T-cell (primary cell): ENCODE measurements at places on chromosomes 3 and 15. TPM values are rescaled to one million over a fixed set of nuclear protein-coding genes. Genes with fewer than 3 reads are reported as not detected.
A peak's percentile ranks its signal among the peaks of the same experiment; 100 is the strongest.

- no peak for DNase-seq
- no peaks in the 10 kb centered on the region for H3K4me1 ChIP-seq
- H3K4me3 ChIP-seq: no peak overlapping the region
- no peaks in the 10 kb centered on the region for H3K27me3 ChIP-seq
- no peaks in the 10 kb centered on the region for H3K36me3 ChIP-seq
These were observed 342.3 kb upstream of the PROK2 start for GRCh38 chr3:72127224-72127612.

DNA sequence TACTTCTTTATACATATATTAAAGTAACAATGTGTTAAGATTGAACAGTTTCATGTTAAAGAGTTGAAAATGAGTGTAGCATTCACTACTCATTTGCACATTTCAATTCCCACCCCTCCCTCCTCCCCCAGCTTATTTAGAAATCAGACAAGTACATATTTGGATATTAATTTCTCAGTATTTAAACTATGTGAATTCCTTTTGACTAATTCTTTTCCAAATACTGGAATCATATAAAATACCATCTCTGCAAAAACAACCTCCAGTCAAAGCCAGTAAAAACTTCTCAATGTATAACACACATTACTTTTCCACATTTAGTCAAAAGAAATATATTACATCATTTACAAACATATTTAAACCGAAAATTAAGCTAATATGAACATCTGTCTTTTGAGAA is 25.5 kb upstream of the SHC4 start:
- H3K36me3 ChIP-seq: peaks cover 29% of the 10 kb centered on the region
- no peaks in the 10 kb centered on the region for H3K4me1 ChIP-seq
- no peak overlapping the region for H3K4me3 ChIP-seq
- no peaks in the 10 kb centered on the region for H3K27me3 ChIP-seq

P2RY12 gene
- total RNA-seq: not detected

- H3K36me3 ChIP-seq: no peaks in the 10 kb centered on the region
- DNase-seq: no peak
These were observed 68.4 kb downstream of the MINDY2 start for GRCh38 chr15:58839485-58839884.

- no peaks in the 10 kb centered on the region for H3K36me3 ChIP-seq
- H3K27me3 ChIP-seq: no peaks in the 10 kb centered on the region
- no peaks in the 10 kb centered on the region for H3K4me1 ChIP-seq
- no peak for DNase-seq
- H3K4me3 ChIP-seq: no peak overlapping the region
These were observed 16.4 kb upstream of the PRR20G start for GRCh38 chr3:127304121-127304744.

DNA sequence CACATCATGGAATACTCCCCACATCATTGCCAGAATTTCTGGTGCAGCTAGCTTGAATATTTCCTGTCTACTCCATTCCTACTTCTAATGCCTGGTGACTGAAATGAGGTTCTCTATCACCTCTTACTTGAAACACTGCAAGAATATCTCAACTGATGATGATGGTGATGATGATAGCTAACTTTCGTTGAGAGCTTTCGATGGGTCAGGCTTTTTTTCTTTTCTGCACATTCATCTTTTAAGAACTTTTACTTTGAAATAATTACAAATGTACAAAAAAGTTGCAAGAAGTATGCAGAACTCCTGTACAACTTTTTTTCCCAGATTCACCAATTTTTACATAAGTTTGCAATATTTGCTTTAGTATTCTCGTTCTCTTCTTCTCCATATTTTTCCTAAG is 233.5 kb downstream of the MEIS2 start:
- H3K4me3 ChIP-seq: no peak overlapping the region
- no peak for DNase-seq
- no peaks in the 10 kb centered on the region for H3K36me3 ChIP-seq

DNA sequence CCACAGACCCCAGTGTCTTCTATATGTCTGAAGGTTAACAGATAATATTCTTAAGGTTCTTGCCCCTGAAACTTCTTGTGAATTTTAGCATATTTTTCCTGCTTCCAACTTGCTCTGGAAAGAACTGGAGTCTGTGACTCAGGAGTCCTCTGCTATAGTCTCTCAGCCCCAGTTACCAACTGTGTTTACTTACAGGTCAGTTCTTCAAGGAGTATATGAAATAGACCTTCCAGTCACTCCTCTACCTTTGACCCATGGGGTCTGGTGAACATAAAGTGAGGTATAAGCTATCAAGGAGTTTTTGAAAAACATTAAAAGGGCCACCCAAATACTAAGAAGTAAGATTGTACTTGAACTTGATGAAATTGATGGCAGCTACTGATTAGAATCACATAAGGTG is 139.2 kb upstream of the ROPN1 start:
- H3K27ac ChIP-seq: no peak overlapping the region
- no peaks in the 10 kb centered on the region for H3K4me1 ChIP-seq
- no peak overlapping the region for H3K4me3 ChIP-seq
- no peaks in the 10 kb centered on the region for H3K36me3 ChIP-seq

GRCh38 chr3:188083011-188083410 is 70.9 kb upstream of the LPP start:
- H3K4me3 ChIP-seq: no peak overlapping the region
- no peaks in the 10 kb centered on the region for H3K27me3 ChIP-seq
- no peaks in the 10 kb centered on the region for H3K4me1 ChIP-seq
- no peaks in the 10 kb centered on the region for H3K36me3 ChIP-seq

ERICH6 gene
- 0.28 TPM for total RNA-seq

- no peak for DNase-seq
- H3K27ac ChIP-seq: no peak overlapping the region
- H3K4me3 ChIP-seq: no peak overlapping the region
- H3K27me3 ChIP-seq: peaks cover 7% of the 10 kb centered on the region
- no peaks in the 10 kb centered on the region for H3K4me1 ChIP-seq
These were observed 58.3 kb downstream of the SCN10A start for GRCh38 chr3:38757721-38758120.

TRIM71 gene
- total RNA-seq: 0.26 TPM

DNA sequence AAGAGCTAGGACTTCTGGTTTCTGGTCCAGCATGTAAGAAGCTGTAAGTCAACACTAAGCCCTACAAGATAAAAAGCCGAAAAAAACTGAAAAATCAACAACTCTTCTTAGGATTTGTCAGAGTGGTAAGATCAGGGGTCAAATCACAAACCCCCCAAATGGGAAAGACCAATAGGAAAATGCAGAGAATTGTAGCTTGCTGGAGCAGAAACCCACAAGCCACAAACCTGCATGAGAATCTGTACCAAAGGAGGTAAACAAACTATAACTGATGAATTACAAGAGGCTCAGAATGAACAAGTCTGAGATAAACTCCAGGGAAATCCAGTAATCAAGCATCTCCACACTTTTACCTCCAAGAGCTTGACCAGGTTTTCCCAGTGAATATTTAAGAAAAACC is 36.0 kb downstream of the RFX7 start:
- peaks cover 11% of the 10 kb centered on the region for H3K4me1 ChIP-seq
- DNase-seq: no peak
- no peak overlapping the region for H3K4me3 ChIP-seq
- no peaks in the 10 kb centered on the region for H3K27me3 ChIP-seq

VEPH1 gene
- total RNA-seq: 0.67 TPM

- H3K4me1 ChIP-seq: no peaks in the 10 kb centered on the region
- no peaks in the 10 kb centered on the region for H3K36me3 ChIP-seq
- no peaks in the 10 kb centered on the region for H3K27me3 ChIP-seq
- no peak overlapping the region for H3K27ac ChIP-seq
These were observed 333.0 kb upstream of the RARB start for GRCh38 chr3:25094932-25095685.

- no peaks in the 10 kb centered on the region for H3K27me3 ChIP-seq
- H3K27ac ChIP-seq: peak overlapping the region; percentile 96
- H3K4me3 ChIP-seq: peak overlapping the region; percentile 95
- peaks cover 24% of the 10 kb centered on the region for H3K4me1 ChIP-seq
- DNase-seq: peak; percentile 33
- no peaks in the 10 kb centered on the region for H3K36me3 ChIP-seq
These were observed 539 bp upstream of the TLNRD1 start for GRCh38 chr15:81000144-81000623.

- DNase-seq: no peak
- no peak overlapping the region for H3K4me3 ChIP-seq
- no peaks in the 10 kb centered on the region for H3K36me3 ChIP-seq
- H3K27ac ChIP-seq: no peak overlapping the region
- no peaks in the 10 kb centered on the region for H3K4me1 ChIP-seq
These were observed 220.7 kb downstream of the MEX3B start for GRCh38 chr15:81825136-81825535.

DNA sequence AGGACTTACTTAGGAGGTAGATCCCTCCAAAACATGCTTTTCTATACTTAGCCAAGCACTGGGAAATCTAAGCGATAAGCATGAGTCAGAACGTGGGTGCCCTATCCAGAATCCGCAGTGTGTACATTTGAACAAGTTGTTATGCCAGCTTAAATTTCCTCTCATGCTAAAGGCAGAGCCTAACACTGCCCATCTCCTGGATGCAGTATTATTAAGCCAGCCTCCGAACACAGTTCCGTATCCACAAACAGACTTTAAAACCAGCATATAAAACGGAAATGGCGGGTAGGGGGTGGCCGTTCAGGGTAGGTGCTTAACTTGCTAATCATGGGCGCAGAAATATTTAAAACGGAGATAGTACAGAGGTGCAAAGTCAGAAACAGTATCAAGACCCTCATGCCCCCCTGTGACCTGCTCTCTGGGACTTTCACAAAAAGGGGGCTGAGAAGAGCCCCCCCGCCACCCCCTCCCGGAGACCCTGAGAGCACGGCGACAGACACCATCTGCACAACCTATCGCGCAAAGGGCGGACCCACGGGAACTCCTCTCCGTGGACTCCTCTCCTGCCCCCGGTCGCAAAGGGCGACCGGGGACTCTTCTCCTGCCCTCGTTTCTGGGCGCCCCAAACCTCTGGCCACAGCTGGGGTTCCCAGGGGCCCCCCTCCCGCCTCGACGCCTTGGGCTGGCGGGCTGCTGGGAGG is 889 bp upstream of the LRRIQ4 start:
- peaks cover 3% of the 10 kb centered on the region for H3K4me1 ChIP-seq
- H3K4me3 ChIP-seq: peak overlapping the region; percentile 62
- no peak for DNase-seq
- H3K27me3 ChIP-seq: no peaks in the 10 kb centered on the region
- H3K27ac ChIP-seq: no peak overlapping the region
